AG04450 (cell line): ENCODE measurements at places on chromosomes 2 and 18. TPM values are rescaled to one million over a fixed set of nuclear protein-coding genes. Genes with fewer than 3 reads are reported as not detected.

The LAMA1 gene
- polyA plus RNA-seq: 25.2 and 26.0 TPM in 2 replicates

The SLC16A14 gene
- polyA plus RNA-seq: 2.1 and 2.7 TPM in 2 replicates

The HTRA2 gene
- polyA plus RNA-seq: 20.2 and 22.4 TPM in 2 replicates

The ZNF396 gene
- 0.78 and 1.1 TPM in 2 replicates for polyA plus RNA-seq

The CROCC2 gene
- polyA plus RNA-seq: not detected in 2 replicates

The CNNM3 gene
- polyA plus RNA-seq: 5.1 and 7.1 TPM in 2 replicates

The SNTG2 gene
- polyA plus RNA-seq: 0.06 TPM in 1 of 2 replicates, not detected in the other

The COL6A3 gene
- polyA plus RNA-seq: 1,384 and 2,107 TPM in 2 replicates

The UGT1A5 gene
- polyA plus RNA-seq: not detected in 2 replicates

The TANK gene
- 46.9 and 56.6 TPM in 2 replicates for polyA plus RNA-seq
